ENCODE measurements at places on chromosomes 16 and 17.

GRCh38 chr17:7502987-7503386, 18.8 kb downstream of the POLR2A start:
- H3K4me3 ChIP-seq: no peak overlapping the region
- no peaks in the 10 kb centered on the region for H3K4me1 ChIP-seq
- DNase-seq: no peak
- H3K27me3 ChIP-seq: no peaks in the 10 kb centered on the region
- H3K27ac ChIP-seq: no peak overlapping the region

DNA sequence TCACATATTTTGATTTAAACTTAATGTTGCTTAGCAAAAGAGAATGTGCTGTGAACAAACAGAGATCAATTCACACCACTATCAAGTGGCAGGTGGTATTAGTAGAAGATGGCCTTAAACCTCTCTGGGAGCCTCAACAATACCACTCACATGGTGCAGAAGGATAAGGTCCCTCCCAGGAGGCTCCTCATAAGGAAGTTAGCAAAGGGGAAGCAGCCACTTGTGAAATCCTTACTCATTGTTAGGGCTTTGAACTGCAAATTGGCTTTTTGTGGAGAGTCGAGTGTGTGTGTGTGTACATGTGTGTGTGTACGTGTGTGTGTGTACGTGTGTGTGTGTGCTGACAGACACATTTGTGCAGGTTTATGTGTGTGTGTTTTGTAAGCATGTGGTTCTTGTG, 48.9 kb upstream of the ASIC2 start:
- no peak overlapping the region for H3K4me3 ChIP-seq
- no peaks in the 10 kb centered on the region for H3K36me3 ChIP-seq
- H3K27ac ChIP-seq: no peak overlapping the region
- no peak for DNase-seq

GRCh38 chr16:87145181-87146176, 171.7 kb downstream of the C16orf95 start:
- DNase-seq: no peak
- H3K27ac ChIP-seq: no peak overlapping the region
- H3K4me3 ChIP-seq: no peak overlapping the region
- H3K36me3 ChIP-seq: no peaks in the 10 kb centered on the region
- peaks cover 9% of the 10 kb centered on the region for H3K27me3 ChIP-seq

DNA sequence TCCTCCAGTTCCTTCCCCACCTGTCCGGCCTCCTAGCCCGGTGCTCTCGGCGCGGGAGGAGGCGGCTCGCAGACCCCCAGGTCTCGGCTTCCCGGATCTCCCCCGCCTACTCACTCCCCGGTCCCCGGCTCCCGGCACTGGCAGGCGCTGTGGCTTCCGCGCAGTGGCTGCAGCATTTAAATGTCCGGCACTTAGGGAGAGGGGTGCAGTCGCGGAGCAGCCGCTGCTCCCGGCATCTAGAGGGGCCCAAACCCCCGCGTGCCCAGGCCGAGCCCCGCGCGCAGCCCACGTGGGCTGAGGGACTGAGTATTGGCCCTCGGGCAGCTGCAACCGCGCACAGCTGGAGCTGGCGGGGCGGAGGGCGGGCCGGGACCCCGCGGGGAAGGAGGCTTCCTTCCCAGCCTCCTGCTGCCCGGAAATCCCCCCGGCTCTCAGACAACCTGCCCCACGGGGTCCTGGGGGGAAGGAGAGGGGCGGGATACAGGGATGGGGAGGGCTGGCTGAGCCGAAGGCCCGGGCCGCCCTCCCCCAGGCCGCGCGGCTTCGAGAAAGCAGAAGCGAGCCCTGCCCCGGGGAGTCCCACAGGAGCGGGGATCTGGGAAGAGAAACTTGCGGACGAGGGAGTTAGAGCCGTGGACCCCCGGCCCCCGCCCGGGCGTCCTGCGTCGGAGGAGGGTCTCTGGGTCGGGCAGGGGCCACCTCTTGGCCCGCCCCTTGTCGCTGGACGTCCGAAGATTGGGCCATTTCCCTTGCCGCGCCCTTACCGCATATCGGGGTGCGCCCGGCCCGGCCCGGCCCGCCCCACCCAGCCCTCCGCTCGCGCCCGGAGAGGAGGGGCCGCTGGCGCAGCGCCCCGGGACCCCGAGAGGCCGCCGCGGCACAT, at the start of gene MMP25:
MMP25 (plus strand) TSS at position 804 of the 883 bp plus-strand sequence. CDS start 357 bp downstream, outside the sequence.
- no peaks in the 10 kb centered on the region for H3K36me3 ChIP-seq
- peaks cover 72% of the 10 kb centered on the region for H3K27me3 ChIP-seq
- no peak within 1 kb of the TSS for H3K27ac ChIP-seq
- peak; percentile 82 for DNase-seq
- peak within 1 kb of the TSS; percentile 56 for H3K4me3 ChIP-seq

- no peaks in the 10 kb centered on the region for H3K27me3 ChIP-seq
- H3K36me3 ChIP-seq: no peaks in the 10 kb centered on the region
- H3K4me3 ChIP-seq: no peak overlapping the region
- no peaks in the 10 kb centered on the region for H3K4me1 ChIP-seq
Measured at GRCh38 chr16:20372701-20373100, 20.2 kb upstream of the UMOD start.

Data from SK-N-SH (cell line).